ENCODE measurements at places on chromosomes 7 and 10.

- peak; percentile 47 for DNase-seq
Measured at GRCh38 chr10:100872034-100872791, 40.5 kb upstream of the SLF2 start.

GRCh38 chr7:147103224-147103623 is 986.6 kb downstream of the CNTNAP2 start:
- DNase-seq = no peak

DNA sequence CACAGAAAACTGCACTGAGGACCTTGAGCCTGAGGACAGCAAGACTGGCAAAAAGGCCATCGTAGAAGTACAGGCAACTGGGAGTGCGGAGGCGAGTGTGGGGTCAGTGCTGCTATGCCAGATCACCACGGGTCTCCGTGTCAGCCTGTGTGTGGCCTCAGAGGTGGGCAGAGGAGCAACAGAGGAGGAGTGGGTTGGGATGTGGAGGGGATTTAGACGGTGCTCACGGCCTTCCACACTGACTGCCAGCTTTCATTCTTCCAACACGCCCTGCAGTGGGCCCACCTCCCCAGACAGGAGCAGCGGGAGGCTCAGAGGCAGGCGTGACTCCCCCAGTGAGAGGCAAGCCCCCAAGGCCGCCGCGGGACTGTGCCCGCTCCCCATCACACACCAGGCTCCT is 17.0 kb upstream of the ZMIZ1 start:
- no peak for DNase-seq

DNA sequence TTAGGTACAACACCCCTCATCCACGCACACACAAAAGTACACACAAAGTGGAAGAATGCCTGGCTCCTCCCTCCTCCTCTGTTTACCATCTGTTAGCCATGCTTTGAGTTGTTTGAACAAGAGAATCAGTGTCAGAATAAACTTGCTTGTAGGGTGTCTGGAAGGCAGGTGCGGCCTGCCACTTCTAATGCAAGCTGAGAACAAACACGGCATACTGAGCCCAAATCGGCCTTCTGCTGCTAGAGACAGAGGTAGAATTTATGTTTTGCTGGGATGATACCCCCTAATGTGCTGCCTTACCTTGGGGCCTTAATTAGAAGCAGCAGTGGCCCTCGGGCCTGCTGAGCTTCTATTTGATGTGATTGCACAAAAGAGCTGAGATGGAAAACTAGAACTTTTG is 24.9 kb upstream of the FAM180A start:
- DNase-seq = no peak

DNA sequence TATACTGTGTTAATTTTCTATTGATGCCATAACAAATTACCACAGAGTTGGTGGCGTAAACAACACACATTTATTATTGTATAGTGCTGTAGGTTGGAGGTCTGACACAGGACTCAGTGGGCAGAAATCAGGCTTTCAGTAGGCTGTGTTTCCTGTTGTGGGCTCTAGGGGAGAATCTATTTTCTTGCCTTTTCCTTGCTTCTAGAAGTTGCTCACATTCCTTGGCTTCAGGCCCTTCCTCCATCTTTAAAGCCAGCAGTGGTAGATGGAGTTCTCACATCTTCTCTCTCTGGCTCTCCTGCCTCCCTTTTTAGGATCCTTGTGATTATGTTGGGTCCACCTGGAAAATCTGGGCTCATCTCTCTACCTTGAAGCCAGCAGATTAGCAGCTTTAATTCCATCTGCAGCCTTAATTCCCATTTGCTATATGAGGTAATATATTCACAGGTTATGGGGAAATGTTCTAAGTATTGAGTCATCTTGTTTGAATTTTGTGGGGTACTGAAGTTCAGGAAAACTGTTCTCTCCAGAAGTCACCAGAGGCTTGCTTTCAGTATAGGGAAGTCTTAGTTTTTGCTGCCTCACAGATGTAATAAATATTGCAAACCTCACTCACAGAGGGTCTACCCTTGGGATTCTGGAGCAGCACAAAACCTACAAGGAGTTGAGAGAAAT is 38.9 kb downstream of the CCNY start:
- no peak for DNase-seq

DNA sequence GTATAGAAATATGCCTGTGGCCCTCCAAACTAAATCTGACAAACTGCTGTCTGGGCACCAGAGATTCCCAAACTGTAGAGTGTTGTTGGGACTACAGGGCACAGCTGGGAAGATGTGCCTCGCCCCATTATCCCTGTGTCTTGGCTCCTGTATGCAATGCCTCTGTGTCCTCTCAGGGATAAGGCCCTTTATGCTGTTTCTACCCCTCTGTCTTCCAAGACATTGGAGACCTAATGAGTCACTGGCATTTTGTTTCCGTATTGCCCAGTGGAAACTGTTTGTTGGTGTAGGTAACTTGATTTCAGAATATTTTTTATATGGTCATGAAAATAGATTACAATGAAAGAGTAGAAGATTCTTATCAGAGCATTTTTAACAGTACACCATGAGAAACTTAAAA is 183.2 kb downstream of the GLI3 start:
- DNase-seq = no peak

GRCh38 chr10:22541900-22542299 is 172.5 kb downstream of the PIP4K2A start:
- no peak for DNase-seq

DNA sequence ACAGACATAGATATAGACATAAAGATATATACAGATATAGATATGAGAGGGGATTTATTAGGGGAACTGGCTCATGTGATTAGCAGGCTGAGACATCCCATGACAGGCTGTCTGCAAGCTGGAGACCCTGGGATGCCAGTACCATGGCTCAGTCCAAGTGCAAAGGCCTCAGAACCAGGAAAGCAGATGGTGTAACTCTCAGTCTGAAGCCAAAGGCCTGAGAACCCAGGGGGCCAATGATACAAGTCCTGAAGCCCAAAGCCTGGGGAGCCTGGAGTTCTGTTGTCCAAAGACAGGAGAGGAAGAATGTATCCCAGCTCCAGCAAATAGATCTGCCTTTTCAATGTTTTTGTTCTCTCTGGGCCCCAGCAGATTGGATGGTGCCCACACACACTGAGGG is 5.5 kb downstream of the NCOA4 start:
- DNase-seq = no peak

DNA sequence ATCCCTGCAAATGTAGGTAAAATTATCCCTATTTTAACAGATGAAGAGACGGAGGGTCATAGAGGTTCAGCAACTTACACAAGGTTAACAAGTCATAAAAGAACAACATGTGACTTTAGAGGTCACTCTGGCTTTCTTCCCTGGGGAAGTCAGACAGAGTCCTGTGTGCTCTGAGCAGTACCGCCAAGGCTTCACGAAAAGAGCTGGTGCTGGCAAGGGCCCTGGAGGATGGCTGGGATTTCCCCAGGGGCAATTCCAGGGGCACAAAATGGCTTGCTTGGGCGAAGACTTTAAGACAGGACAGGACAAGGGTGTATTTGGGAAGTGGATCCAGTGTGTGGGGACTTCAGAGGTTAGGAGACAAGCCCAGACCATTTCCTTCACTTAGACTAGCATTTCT is 144.1 kb downstream of the PIP4K2A start:
- DNase-seq = no peak

DNA sequence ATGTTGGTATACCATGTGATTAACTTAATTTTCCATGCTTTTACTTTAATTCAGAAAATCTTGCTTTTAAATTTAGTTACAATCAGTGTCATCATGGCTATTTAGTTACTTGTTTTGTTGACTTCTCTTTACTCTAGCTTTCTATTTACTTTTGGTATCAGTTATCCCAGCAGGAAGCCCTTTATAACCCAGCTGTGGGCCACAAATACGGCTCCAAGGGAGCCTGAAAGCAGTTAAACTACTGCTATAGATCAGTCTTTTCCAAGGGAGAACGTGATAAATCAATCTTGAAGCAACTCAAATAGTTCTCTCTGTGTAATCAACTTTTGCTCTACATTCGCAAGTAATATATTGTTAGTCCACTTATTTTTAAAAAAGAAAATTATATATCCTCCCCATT is 287.4 kb downstream of the CACNA2D1 start:
- no peak for DNase-seq

DNA sequence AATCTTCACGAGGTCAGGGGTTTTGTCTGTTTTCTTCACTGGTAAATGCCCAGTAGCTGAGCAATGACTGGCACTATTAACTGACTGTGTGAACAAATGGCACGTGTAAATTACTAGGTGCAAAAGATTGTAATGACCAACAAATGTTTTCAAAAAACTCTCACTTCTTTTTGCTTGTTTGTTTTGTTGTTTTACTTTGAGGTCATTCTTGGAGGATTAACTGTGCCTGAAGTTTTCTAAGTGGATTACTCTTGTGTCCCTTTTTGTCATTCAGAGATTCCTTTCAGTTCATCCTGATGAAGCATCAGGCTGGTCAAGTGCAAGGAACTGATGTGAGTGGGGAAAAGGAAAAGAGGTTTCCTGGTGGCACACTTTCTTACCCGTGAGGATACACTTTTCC is 74.4 kb upstream of the PPP1R3C start:
- no peak for DNase-seq

DNA sequence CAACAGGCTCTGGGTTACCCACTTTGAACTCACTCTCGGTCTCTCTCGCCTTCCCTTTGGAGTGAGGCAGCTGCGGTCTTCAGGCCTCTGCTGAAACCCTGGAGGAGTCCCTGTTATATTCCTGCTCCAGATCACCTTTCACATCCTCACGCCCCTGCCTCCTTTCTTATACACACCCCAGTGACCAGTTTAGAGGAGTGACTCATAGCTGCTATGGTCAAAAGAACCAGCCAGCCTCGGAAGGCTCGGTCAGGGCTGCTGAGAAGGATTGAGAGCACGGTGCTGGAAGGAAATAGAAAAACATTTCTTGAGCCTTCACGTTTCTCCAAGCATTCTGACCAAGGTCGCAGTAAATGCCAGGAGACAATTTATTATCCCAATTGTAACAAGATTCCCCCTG is 28.3 kb upstream of the SVOPL start:
- no peak for DNase-seq

DNA sequence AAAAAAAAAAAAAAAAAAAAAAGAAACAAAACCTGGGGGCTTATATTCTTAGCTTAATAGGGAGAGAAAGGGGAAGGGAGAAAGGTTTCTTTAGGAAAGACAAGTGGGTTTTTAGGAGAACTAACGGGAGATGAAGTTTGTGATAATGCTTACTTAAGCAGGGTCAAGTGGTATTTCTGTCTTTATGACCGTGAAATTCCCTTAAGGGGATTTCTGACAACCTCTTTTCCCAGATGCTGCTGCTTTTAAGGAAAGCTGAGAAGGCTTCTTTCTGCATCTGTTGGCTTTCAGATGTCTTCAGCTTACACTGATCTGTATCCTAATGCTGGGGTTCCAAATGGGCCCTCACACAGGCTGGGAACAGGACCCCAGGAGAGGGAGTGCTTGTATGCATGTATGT is 42.6 kb downstream of the ADAMTS14 start:
- no peak for DNase-seq

DNA sequence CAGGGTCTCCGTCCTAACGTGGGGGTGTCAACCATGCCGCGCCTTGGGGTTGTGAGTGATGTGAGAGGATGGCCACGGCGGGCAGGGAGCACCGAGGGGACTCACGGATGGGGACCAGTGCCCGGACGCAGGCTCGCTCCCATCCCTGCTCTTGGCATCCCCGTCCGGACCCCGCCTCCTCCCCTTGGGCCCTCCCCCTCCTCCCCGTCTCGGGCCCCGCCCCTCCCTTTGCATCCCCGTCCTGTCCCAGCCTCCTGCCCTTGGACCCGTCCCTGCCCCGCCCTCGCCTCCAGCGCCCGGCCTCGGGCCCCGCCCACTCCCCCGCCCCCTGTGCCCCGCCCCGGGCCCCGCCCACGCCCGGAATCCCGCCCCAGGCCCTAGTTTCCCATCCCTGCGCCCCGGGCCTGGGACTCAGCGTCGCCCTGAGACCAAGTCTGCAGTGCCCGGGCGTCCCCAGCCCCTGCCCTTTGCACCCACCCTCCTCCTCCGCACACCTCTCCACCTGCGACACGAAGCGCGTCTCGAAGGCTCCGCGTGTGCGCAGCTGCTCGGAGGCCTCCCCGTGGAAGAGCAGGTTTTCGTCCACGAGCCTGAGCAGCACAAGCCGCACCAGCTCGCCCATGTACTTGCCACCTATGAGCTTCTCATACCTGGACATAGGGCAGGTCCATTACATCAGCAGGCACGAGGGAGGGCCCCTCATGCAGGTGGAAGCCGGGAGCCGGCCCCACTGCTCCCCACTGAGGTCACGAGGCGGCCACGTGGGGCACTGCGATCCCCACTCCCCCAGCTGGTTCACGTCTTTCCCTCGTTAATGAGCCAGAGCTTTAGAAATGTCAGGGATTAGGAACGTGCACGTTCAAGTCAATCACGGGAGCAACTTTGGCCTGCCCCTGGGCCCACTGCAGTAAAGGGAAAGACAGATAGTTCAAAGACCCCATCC is 5.1 kb upstream of the MYL7 start:
- DNase-seq = peak; percentile 11

DNA sequence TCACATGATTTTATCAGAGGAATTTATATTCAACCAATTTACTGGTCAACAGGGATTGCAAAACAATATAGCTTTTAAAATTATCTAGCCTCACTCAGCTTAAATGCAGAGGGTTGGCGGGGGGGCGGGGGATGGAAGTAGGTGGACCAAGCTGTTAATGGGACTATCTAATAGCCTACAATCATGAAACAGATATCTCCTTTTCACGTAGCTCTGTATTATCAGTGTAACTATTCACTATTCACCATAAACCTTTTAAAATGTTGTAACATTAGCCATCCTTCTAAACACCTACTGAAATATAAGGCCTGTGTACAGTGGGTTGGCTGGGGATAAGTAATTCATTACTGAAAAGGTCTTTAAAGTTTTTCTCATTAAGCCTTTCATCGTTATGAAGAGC is 56.2 kb downstream of the MINDY3 start:
- no peak for DNase-seq

DNA sequence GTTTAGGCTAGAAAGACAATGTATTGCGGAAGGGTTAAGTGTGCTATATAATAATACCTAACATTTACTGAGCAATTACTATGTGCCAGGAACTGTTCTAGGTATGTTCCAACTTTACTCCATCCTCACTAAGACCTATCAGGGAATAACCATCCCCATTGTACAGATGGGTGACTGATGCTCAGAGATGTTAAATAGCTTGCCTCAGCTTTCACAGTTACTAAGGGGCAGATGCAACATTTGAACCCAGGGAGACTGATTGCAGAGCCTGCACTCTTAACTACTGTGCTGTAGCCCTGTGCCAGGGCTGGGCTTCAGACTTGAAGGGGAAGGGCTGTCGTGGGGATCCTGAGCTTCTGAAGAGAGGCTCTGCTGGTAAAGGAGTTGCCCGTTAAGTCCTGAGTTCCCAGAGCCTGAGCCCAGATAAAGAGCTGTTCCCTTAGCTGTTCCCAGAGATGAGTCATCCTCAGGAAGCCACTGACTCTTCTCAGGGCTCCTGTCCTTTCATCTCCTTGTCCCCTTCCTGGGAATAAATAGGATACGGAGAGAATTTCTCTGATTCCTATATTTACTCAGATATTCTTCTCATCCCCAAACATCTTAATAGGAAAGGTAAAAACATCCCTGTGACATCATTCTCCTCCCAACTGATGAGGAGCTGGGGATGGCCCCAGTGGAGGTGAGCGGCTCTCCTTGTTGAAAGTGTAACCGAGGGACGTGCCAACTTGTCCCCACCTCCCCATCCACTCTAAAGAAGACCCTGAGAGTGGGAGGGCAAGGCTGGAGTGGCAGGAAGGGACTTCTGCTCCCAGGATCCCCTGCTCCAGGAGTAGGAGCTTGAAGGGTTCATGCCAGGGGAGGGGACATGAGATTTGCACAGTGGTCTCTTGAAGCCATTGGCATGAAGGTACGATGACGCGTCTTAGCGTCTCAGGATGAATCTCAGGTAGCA is 28.0 kb upstream of the HABP2 start:
- DNase-seq = no peak

Measured in CMK (cell line).